Liver (tissue), 10 donors: ENCODE measurements at places on chromosomes 1 and 21.

DNA sequence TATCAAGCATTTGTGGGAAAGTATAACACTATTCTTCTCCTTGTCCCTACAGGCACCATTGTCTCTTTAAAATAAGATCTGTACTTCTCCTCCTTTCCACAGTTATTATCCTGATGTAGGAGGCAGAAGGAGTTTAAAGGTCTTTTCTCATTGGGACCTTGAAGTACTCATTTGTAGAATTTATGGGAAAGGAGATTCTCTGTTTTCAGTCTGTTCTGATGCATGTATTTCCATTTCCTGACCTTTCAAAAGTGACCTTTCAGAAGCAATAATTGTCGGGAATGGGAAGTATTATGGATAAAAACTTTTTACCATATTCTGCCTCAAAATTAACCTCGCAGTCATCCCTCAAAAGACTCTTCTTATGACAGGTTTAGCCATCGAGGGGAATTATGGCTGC, 224.8 kb downstream of the CTH start:
- DNase-seq = no peak

- no peak for DNase-seq
Observed at GRCh38 chr1:81410351-81410750, 390.4 kb upstream of the ADGRL2 start.

DNA sequence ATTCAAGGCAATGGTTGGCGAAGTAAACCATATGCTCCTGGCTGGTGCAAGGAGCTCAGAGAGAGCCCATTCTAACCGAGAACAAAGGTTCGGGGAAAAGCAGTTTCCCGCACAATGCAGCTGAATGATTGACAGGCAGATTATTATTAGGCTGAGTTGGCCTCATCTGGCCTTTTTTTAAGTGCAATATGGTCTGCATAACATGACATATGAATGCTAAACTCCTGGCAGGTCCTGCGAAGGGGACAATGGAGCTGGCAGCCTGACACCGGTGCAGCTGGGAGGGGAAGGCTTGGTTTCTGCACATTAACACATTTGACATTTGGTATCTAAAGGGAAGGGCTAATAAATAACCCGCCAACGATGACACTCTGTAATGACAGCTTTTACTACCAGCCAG, 92.0 kb downstream of the MIS18A start:
- no peak for DNase-seq

DNA sequence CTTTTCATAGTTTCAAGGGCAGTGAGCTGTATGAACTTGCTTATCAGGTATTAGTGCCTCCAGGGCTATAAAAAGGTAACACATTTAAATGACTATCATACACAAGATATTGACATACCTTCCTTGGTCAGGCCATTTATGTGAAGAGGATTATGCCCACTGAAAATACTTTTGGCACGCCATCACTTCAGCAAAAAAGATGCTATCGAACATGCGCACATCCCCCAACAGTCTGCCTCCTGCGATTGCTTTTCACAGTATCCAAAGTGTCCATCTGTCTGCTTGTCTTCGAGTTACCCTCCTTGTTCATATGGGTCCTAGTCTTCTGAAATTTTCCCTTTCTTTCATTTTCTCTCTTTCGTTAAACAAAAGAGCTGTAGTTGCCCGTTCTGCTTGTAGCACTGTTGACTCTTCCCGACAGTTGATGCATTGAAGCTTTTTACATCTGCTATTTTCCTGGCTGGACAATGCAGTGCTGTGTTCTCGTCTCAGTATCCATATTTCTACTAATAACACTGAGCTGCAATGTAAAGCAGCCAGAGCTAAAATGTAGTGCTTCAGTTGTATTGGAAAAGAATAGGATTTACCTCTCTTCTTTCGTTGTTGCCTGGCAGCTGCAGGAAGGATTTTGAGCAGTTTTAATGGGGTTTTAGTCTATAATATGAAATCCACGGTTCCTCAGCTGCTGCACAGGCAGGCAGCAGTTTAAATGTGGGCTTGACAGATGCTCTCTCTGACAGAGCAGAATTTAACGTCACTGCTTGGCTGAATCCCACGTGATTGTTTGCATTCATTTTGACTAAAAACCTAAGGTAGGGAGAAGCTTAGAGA, at the start of gene B3GALT2:
B3GALT2 (minus strand) TSS at position 713 of the 831 bp plus-strand sequence. CDS start 5,051 bp downstream, outside the sequence.
- no peak for DNase-seq
